ENCODE measurements at places on chromosomes 3 and 15.

- DNase-seq: no peak
Observed at GRCh38 chr3:123013876-123014275, 13.7 kb downstream of the SEMA5B start.

GRCh38 chr3:106943071-106943470, 434.2 kb upstream of the CCDC54 start:
- no peak for DNase-seq

DNA sequence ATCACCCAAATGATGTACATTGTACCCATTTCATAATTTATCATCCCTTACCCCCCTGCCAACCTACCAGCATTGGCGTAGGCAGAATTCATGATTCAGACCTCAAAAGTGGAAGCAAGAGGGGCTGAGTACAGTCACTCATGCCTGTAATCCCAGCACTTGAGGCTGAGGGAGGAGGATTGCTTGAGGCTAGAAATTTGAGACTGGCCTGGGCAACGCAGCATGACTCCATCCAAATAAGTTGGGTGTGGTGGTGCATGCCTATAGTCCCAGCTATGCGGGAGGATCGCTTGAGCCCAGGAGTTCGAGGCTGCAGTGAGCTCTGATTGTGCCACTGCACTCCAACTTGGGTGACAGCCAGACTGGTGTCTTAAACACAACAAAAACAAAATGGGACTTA, 10.4 kb downstream of the TTC14 start:
- DNase-seq: no peak

- DNase-seq: no peak
Observed at GRCh38 chr3:173916799-173917198, 519.3 kb downstream of the NLGN1 start.

DNA sequence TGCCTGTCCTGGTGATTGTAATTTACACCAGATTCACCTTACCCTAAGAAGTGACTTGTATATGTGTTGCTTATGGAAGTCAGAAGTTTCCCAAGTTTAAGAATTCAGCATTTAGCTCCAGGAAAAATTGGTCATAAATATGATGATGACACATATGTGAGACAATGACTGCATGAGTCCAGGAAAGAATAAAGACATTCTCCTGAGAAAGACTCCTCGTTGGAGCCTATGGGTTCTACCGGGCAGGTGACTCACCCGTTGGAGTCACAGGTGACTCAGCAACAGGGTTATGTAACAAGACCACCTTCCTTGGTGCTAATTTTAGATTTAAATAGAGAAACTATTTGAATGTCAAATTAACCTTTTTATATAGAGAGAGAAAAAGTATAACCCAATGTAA, 662.4 kb downstream of the FHIT start:
- no peak for DNase-seq

DNA sequence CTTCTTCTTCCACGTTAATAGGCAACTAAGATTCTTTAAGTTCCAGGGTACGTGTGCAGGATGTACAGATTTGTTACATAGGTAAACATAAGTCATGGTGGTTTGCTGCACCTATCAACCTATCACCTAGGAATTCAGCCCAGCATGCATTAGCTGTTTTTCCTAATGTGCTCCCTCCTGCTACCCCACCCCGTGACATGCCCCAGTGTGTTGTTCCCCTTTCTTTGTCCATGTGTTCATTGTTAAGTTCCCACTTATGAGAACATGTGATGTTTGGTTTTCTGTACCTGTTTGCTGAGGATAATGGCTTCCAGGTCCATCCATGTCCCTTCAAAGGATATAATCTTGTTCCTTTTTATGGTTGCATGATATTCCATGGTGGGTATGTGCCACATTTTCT, 21.1 kb downstream of the GTF2A2 start:
- no peak for DNase-seq

DNA sequence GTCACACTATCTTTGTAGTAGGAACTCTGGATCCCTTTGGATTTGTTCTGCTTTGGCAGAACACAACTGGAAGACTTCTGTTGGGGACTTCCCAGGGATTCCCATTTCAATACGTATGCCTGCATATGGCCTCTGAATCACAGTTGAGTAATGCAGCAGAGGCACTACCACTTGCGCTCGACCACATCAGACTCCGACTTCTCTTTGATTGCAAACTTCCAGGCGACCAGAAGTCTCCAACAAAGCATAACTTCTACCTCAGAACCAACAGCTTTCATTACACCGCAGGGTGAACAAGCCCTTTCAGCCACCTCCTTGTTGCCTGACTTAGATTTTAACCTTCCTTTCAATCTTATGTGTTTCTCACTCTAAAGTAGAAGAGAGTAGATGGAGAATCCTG, 924.4 kb downstream of the IGSF11 start:
- no peak for DNase-seq

- DNase-seq: no peak
Observed at GRCh38 chr15:75037685-75038084, 14.3 kb downstream of the PPCDC start.

DNA sequence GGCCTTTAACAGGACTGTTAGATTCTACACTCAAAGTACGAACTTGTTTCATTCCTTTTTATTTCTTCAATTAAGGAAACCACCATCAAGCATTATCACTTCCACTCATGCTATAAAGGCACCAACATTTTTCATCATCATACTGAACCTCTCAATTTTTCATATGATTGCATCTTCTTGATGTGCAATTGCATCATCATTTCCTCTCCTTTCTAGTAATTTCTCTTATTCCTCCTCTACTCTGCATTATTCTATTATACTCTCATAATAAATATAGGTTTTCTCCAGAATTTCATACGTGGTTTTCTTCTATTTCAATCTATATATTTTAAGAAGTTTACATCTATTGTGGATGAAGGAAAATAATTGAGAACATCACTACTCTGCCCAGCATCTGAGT, 506.2 kb upstream of the ZNF385D start:
- DNase-seq: no peak

GRCh38 chr15:70320482-70320881, 222.8 kb upstream of the TLE3 start:
- no peak for DNase-seq

GRCh38 chr15:65346856-65347598, 30.8 kb downstream of the IGDCC3 start:
- no peak for DNase-seq

DNA sequence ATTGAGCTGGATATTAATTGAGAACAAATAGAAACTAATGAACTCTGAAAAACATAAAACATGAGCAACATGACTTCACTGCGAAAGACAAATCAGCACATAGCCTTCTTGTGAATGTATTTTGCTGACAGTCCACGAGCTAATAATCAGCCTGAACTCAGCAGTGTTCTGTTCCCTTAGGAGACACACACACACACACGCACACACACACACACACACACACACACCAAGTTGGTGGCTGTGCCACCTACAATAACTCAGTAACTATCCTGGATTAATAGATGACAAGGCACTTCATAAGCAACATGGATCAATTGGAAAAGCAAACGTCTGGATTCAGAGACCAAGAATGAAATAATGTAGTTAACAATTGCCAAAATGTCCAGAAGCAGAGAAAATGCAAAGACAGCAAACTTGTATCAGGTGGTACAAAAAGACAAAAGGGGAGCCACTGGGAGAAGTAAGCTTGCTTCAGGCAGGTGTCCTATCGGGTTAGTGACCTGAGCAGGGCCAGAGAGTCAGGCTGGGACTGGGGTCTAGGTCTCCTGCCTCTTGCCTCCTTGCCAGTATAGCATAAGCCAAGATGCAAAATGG, 20.5 kb upstream of the UBE2Q2 start:
- DNase-seq: no peak

DNA sequence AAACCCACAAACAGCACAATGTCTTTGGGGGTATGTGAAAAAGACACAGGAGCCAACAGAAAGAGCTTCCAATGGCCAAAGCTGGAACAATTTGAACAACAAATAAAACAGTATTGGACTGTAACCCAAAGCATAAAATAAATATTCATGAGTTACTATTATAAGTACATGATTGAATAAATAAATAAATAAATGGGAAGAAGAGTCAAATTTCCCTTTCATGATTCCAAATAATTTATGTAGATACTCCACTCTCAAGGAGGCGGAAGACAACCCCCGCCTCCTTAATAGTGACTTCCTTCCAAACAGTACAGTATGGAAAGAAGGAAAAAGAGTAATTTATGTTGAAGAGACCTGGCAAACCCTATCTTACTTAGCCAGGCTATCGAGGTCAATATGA, 124.4 kb upstream of the P2RY1 start:
- DNase-seq: no peak

- no peak for DNase-seq
Observed at GRCh38 chr3:66203275-66203674, 17.5 kb upstream of the SLC25A26 start.

- no peak for DNase-seq
Observed at GRCh38 chr3:167776066-167776685, 40.7 kb downstream of the SERPINI1 start.

DNA sequence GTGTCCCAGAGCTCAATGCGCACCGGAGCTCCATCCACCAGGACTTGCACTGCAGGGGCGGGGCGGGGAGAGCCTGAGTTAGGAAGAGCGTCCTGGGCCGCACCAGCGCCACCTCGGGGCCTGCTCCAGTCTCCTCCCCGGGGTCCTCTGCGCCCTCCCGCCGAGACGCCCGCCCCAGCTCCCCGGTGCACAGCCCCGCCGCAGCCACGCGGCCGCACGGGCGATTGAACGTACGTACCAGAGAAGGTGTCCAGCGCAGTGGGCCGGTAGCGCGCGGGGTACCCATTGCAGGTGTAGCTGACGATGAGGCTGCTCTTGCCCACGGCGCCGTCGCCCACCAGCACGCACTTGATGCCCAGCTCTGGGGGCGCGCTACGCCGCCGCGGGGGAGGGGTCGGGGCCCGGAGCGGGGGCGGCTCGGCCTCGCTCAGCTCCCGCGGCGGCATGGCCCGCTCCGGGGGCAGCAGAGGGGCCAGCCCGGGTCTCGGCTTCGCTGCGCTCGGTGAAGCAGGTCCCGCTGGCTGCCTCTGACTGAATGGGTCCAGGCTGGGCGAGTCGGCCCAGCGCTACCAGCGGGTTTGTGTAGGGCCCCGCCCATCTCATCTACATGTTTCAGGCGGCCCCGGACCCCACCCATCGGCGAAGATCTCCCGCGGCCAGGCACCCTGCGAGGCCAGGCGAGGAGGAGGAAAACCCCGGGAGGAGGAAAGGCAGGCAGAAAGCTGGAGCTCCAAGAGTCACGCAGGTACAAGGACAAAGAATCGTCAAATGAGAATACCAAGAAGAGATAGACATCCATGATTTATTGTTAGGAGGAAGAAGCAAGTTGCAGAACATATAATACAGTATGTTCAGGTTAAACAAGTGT, at the start of gene RHOV:
Gene RHOV (minus strand): TSS at position 541 of the 868 bp plus-strand sequence. CDS start 95 bp downstream, at position 446.
- peak; percentile 73 for DNase-seq

DNA sequence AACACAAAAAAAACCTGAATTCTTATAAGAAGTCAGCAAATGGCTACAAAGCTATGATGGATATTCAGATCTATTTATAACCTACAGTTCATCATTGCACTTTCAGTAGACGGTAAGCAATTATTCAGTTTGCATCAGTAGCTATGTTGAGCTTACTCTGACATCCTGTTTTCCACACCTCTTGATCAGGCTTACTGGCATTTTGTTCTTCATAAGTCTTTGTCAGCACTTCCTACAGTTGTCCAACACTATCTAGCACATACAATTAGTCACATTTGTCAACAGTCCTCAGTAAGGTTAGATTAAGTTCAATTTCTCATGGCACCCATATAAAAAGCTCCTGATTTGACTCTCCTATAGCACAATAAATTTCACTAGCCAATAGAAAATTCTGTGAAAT, 71.2 kb upstream of the ST3GAL6 start:
- DNase-seq: no peak

DNA sequence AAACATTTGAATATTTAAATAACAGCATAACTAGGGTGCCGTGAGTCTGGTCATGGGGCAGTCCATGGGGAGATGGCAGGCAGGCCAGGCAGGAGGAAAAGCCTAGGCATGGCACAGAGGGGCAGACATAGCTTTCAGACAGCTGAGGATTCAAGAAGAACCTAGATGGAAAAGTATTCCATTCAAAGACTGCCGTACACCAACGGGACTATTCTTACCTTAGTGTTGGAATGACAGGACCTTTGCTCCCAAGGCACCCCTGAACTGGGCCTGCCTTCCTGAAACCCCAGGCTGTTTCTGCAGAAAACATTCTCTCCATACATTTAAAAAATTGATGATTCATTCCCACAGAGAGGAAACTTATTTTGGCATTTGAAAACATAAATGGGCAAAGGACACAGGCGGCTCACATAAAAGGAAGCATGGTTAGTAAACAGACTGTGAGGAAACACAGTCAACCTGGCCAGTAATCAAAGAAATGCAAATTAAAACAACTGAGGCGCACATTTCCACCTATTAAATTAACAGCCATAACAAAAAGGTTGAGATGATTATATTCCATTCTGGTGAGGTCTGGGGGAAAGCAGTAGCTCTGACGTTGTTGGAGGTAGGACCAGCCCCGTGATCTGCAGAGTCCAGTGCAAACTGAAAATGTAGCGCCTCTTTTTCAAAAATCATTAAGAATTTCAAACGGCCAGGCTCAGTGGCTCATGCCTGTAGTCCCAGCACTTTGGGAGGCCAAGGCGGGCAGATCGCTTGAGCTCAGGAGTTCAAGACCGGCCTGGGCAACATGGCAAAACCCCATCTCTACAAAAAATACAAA, 71.3 kb upstream of the SMAD3 start:
- DNase-seq: no peak

GRCh38 chr15:90483012-90483307, 46.8 kb upstream of the CRTC3 start:
- DNase-seq: no peak

GRCh38 chr3:186167646-186168395, 58.9 kb upstream of the ETV5 start:
- DNase-seq: no peak

GRCh38 chr3:12752102-12752501, 7.0 kb downstream of the TMEM40 start:
- DNase-seq: no peak

DNA sequence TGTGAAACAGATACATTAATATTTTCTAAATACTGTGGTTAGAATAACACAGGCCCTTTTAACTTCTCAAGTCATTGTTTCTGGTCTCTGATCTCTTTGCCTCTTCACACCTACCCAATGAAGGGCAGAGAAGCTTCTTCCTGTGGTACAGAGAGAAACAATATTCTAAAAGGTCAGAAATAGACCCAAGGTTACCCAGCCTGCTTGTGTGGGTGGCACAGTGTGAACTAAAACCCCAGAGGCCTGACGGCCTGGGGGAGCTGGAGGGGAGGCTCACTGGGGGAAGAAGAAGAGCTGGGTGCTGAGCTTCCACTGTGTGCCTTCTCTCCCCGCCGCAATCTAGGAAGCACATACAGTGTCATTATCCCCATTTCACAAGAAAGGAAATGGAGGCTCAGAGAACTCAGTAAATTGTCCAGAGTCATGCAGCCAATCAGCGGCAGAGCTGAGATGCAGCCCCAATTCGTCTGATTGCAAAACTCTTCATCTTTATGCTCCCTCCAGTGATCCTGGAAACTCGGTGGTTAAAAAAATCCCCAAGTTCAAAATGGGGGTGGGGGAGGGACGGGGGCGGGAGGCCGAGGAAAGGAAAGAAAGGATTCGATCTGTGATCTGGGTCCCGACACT, 64.1 kb upstream of the HEG1 start:
- DNase-seq: no peak

GRCh38 chr3:40921251-40921650, 278.1 kb upstream of the CTNNB1 start:
- DNase-seq: no peak

- no peak for DNase-seq
Observed at GRCh38 chr3:41324156-41324475, 124.8 kb downstream of the CTNNB1 start.

- DNase-seq: no peak
Observed at GRCh38 chr3:161672478-161672877, 175.9 kb downstream of the OTOL1 start.

All from H54 (cell line).